ENCODE measurements at places on chromosomes 11 and 22.

- DNase-seq, result no peak
These were observed 81.4 kb downstream of the CDKN1C start for GRCh38 chr11:2804189-2804588.

GRCh38 chr11:63564056-63564774, 1.0 kb upstream of the PLAAT2 start:
- DNase-seq, result no peak

- no peak for DNase-seq
These were observed 117.8 kb downstream of the ST3GAL4 start for GRCh38 chr11:126473269-126473668.

DNA sequence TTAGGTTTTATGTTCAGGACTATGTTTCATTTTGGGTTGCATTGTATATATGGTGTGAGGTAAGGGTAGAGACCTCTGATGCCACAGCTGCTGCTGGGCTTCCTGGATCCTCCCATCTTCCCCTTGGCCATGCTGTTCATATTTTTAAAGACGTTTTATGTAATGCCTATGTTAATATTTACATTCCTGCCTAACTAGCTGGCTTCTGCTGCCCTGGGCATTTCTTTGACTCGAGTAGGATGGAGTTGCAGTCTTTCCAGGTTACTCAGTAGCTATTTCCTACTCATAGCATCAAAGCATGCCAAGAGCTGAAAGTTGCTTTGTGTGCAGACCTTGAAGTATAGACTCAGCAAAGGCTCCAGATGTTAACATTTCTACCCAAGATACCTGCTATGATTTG, 220.5 kb upstream of the CADM1 start:
- DNase-seq, result no peak

- DNase-seq, result peak; percentile 62
These were observed 864 bp upstream of the USP28 start for GRCh38 chr11:113876074-113876797.

GRCh38 chr11:126716456-126717083, 284.0 kb downstream of the KIRREL3 start:
- no peak for DNase-seq

- no peak for DNase-seq
These were observed 52.6 kb downstream of the ARHGAP42 start for GRCh38 chr11:100739666-100740065.

GRCh38 chr11:121575963-121576290, 123.2 kb upstream of the SORL1-AS1 start:
- DNase-seq, result no peak

- DNase-seq, result no peak
These were observed 54.7 kb downstream of the ABTB2 start for GRCh38 chr11:34303028-34303570.

DNA sequence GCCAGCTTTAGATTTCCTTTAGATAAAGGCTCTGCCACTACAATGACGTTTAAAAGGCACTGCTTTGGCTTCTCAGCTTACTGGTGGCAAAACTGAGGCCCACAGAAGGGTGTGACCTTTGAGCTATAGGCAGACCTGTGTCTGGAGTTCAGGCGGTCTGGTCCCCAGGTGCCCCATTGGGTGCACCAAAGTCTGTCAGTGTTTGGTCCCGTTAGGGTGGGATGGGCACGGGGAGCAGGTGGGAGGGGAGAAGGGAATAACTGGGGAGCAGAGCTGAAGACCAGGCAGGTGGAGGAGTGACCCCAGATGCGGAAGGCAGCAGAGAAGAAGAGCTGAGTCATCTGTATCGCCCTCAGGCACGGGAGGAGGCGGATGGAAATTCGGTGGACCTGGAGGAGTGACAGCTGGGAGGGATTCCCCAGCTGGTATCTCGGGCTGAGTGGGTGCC, 45.3 kb upstream of the GCAT start:
- DNase-seq, result no peak

DNA sequence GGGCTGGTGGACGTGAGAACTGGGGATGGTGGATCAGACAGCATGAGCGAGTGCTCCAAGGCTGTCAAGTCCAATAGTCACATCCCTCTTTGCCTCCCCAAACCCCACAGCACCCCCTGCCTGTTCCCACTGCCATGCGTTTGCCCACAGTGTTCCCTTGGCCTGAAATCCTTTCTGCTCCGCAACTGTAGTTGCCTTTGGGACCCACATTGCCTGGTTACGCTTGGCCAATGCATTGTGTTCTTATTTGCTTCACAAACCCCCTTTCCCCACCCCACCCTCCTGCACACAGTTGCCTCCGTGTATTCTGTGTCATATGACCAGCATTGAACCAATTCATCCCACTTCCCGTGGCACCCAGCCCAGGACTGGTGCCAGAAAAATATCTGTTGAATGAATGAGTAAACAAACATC, 2.1 kb upstream of the KIAA0930 start:
- no peak for DNase-seq

DNA sequence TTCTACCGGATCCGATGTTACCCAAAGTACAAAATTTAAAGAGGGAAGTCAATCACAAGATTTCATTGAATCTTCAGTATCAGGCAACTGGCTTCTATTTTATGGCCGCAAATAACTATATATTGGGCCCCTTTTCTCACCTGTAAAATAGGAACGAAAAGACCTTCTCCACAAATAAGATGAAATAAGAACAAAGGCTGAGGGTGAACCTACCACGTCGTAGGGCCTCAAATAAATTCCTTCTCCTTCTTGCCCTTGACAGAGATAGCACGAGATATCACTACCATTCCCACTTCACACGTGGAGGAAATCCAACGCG, 794 bp upstream of the EMSY start:
- DNase-seq, result no peak

GRCh38 chr11:61793829-61794204, 1.1 kb downstream of the FEN1 start:
- no peak for DNase-seq

DNA sequence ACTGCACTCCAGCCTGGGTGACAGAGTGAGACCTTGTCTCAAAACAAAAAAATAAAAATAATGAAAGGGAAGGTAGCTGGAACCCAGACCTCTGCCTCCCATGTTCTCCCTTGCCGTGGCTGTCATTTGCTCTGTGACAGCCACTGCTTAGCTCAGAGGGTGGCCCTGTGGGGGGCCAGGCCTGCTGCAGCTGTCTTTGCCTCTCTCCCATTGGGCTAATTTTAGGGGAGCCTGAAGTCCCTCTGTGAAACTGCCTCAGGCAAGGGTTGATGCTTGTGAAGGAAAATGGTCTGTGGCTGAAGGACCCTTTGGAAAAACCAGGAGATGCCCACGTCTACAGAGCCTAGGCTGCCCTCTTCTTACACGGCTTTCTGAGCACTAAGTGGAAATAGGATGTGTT, 42.9 kb downstream of the C11orf91 start:
- no peak for DNase-seq

- no peak for DNase-seq
These were observed 3.4 kb downstream of the NLRP6 start for GRCh38 chr11:281486-282161.

DNA sequence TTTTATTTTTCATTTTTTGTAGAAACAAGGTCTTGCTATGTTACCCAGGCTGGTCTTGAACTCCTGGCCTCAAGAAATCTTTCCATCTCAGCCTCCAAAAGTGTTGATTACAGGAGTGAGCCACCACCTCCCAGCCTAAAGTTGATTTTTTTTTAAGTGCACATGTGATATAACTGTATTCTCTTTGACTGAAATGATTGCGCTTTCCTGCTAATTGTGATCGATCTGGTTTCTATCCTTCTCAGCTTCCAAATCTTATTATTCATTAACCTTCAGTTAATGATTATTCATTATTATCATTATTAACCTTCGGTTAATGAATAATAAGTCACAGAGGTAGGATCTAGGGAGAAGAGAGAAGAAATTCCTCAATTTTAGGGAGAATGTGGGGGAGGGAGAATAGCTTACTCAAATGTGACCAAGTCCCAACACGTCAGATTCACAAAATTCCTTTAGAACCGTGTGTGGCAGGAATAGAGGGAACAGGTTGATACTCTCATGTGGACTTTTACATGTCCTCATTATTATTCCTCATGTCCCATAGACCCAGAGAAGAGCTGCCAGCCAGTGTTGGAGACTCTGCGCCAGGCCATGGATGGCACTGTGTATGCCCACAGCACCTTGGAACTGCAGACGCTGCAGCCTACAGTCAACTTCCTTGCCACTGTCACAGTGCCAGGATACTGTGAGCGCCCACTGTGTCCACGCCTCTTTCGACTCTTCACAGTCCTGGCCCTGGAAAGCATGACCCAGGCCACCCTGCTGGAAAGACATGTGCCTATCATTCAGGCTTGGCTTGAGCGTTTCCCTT, 47.1 kb downstream of the RRP8 start:
- DNase-seq, result no peak

- DNase-seq, result no peak
These were observed 14.2 kb upstream of the MICALL1 start for GRCh38 chr22:37891926-37892325.

- no peak for DNase-seq
These were observed 793.3 kb upstream of the ARHGAP42 start for GRCh38 chr11:99893811-99894210.

- no peak for DNase-seq
These were observed 937 bp upstream of the C1QTNF6 start for GRCh38 chr22:37188901-37189466.

GRCh38 chr11:13140028-13140870, 131.1 kb downstream of the RASSF10 start:
- DNase-seq, result no peak

DNA sequence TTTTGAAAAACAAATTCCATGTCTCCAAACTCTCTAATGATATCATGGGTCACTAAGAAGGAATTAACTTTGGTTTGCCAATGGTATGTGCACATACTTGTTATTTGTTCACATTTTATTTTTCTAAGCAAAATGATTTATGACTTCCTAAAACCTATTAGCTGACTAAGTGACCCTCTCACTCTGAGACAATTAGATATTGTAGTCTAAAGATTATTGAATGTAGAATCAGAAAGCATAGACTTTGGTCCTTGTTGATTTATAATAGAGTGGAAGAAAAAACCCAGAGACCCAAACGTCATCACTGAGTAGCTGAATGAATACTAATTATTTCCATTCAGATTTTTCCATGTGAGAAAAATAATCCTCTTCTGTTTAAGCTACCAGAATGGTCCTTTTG, 243.5 kb upstream of the ANO3 start:
- DNase-seq, result no peak

DNA sequence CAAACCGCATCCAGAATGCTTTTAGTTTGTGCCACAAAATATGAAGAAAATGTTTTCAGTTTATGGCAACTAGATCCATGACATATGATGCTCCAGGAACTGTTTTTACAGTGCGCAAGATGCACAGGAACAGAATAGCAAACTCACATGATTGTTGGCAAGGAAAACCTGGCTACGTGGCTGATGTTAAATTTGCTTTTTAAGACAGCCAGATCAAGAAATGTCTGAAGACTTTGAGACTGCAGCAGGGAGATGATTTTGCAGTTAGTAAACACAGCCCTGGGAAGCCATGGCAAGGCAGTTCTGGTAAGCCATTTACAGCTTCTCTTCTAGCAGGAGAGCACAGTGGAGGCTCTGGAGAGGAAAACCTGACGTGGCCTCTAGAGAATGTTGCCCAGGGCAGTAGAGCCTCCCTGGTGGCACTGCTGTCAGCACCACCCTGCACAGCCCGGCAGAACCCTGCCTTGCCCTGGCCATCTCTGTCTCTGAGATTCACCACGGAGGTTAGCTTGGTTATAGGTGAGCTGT, 69.8 kb upstream of the TNRC6B start:
- no peak for DNase-seq

GRCh38 chr11:63961608-63962412, 12.6 kb upstream of the COX8A start:
- no peak for DNase-seq

DNA sequence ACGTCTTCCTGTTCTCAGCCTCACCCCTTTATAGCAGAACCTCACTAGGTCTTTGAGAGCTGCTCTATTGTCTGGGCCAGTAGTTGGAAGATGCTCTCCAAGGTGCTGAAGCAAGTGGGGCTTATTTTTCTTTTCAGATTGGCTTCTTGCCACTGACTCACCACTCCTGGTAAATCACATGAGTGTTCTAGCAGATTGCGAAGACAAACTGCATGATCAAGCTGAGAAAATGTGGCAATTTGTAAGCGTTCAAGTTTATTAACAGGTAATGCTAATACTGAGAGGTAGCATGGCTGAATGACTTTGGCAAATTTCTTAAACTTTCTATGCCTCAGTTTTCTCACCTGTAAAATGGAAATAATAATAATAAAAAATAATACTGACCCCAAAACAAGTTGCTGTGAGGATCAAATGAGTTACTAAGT, 59.2 kb downstream of the CACNG2 start:
- no peak for DNase-seq

- DNase-seq, result no peak
These were observed 84.4 kb downstream of the RPL27A start for GRCh38 chr11:8766988-8767374.

DNA sequence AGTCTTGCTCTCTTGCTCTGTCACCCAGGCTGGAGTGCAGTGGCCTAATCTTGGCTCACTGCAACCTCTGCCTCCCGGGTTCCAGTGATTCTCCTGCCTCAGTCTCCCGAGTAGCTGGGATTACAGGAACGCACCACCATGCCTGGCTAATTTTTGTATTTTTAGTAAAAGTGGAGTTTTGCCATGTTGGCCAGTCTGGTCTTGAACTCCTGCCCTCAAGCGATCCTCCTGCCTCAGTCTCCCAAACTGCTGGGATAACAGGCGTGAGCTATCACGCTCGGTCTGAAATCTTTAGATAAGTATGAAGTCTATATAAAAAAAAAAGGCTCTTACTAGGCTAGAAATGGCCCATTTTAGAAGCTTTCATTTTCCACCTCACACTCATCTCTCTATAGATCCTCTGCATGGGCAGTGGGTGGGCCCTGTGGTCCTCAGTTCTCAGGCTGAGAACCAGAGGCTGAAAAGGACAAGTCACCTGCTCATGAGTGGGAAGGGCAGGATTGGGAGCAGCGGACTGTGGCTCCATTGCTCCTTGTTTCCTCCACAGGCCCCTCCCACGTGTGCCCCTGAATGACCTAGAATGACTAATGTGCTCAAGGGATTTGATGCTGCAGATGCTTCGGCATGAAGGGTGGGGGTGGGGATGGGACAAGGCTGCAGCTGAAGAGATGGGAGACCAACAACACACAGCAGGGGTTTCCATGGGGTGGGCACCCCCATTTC, 19.8 kb upstream of the PRAME start:
- DNase-seq, result no peak

GRCh38 chr11:29119707-29120618, 896.9 kb downstream of the KCNA4 start:
- no peak for DNase-seq

DNA sequence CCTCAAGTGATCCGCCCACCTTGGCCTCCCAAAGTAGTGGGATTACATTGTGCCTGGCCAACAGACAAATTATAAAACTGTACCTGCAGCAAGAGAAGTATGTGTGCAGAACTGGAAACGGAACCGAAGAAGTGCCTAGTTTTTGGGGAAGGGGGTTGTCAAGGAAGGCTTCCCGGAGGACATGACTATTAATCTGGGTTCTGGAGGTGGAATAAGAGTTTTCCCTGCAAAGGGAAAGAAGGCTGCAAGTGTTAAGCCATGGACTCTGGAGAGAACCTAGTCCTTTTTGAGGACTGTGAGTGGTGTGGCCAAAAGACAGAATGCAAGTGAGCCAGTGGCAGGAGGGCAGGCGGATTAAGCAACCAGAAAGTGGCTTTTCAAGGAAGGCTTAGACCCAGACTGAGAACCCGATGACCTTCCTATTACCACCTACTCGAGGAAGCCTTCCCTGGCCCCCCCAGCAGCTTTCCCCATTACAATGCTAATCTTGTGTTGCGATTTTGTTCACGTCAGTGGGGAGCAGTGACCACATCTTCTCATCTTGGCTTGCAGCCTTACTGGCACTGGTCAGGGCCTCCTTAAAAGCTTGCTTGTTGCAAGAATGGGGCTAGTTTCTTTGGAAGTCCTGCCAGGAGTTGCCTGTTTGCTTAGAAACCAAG, 5.7 kb upstream of the SEPTIN3 start:
- DNase-seq, result no peak

Measured in ascending aorta (tissue), 2 donors.